ENCODE measurements at places on chromosomes 13 and 19.

GRCh38 chr13:22883262-22883840 lies 297.4 kb upstream of the SGCG start:
- DNase-seq, result no peak

GRCh38 chr19:43784981-43785808 lies 4.4 kb upstream of the KCNN4 start:
- peak; percentile 79 for DNase-seq

DNA sequence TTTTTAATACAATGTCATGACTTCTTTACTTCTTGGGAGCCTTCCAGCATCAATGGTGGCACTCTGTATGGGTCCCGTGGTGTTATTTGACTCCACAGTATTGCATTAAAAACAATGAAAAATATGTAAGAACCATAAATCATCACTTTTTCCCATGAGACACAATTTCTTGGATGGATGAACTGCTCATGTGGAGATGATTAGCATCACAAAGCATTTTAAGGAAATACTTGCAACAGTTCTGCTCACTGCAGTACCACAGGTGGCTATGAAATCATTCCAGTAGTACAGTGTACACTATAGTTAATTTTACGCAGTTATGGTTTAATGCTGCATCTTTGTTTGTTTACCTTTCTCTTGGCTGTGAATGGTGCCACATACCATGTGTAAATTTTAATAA lies 37.2 kb upstream of the C1QTNF9B start:
- DNase-seq, result no peak

GRCh38 chr19:49855676-49856573 lies 5.0 kb downstream of the PTOV1 start:
- DNase-seq, result peak; percentile 33

GRCh38 chr13:51212758-51213157 lies 9.4 kb upstream of the FAM124A start:
- no peak for DNase-seq

DNA sequence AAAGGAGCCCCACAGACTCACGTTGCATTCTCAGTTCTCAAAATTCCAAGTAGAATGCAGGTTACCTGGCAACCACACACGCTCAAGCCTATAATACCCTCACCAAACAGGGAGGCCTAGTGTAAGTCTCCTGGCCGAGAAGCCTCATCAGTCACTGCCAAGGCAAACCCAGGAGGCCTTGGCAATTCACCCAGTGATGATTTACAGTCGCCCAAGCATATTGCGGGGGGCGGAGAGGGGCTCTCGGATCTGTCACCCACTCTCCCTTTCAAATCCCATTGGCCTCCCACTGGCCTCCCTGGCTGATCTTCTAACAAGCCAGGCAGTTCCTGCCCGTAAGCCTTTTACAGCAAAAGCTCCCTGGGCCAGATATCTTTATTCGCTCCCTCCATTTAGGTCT lies 1.1 kb downstream of the AKAP8L start:
- no peak for DNase-seq

DNA sequence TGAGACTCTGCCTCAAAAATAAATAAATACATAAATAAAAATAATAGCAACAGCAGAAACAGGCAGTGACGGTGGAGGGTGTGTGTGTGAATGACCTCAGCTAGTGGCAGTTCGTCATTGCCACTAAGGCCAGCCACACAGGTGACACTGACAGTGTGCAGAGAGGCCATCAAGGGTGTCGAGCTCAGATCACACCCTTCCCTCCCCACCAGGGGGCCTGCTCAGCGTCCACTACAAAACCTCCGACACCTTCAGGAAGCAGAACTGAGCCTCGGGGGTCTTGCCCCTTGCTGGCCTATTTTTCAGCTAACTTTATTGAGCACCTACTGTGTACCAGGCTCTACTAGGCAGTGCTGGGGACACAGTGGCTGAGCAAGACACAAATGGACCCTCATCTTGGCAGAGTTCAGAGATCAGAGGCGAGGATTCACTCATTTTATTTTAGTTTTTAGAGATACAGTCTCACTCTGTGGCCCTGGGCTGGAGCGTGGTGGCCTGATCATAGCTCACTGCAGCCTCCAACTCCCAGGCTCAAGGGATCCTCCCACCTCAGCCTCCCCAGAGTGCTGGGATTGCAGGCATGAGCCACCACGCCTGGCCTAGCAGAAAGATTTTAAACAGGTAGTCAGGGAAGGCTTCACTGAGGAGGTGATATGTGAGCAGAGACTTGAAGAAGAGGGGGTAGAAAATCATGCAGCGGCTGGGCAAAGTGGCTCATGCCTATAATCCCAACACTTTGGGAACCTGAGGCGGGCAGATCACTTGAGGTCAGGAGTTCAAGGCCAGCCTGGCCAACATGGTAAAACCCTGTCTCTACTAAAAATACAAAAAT lies 30.3 kb upstream of the SEMA6B start:
- DNase-seq, result peak; percentile 73

DNA sequence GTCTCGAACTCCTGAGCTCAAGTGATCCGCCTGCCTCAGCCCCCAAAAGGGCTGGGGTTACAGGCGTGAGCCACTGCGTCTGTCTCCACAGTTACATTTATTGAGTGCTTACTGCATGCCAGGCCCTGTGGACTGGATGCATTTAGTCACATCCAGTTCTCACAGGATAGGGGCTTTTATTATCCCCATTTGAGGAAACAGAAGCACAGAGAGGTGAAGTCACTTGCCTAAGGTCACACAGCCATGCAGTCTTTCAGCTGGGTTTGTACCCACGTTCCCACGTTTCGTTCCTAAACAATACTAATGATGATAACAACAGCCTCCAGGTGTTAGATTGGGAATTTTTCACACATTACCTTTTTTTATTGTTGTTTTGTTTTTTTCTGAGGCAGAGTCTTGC lies 9.1 kb upstream of the EBI3 start:
- no peak for DNase-seq

DNA sequence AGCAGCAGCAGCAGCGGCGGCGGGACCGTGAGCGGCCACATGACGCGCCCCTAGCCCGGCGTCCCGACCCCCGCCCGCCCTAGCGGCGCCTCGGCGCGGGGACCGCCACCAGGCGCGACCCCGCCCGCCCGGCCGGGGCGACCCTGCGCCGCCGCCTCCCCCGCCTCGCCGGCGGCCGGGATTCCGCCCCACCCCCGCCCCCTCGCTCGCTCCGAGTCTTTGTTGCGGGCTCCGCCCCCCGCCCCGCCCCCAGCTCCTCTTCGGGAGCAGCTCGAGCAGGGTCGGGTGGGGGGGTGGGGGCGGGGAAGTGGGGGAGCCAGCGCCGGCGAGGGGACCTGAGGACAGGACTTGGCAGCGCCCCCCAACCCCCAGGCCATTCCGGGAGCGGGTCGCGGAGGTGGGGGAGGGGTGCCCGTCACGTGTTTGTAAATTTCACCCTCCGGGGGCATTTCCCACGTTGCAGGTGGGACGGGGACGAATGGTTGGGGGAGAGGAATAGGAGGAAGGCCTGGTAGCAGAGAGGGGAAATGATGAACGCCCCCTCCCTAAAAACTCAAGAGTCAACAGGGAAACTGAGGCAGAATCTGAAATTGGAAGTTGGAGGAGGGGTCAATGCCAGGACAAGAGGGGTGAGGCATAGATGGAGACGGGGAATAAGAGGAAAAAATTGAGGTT lies at the start of gene OLFM2:
OLFM2 (minus strand) TSS at position 190 of the 675 bp plus-strand sequence; CDS start at position 41, 149 bp downstream.
- DNase-seq, result peak; percentile 79

DNA sequence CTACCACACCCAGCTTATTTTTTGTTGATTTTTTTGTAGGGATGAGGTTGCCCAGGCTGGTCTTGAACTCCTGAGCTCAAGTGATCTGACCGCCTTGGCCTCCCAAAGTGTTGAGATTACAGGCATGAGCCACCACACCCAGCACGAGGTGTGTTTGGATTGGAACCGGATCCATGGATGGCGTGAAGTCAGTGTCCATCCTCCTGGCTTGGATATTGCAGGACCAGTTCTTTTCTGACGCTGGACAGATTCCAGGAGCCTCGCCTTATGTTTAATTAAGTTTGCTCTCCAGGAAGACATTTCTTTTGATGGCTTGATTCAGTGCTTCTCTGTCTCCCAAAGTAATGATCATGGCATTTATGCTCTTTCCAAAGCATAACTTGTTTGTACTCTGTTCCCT lies 14.4 kb upstream of the RFXAP start:
- no peak for DNase-seq

- DNase-seq, result peak; percentile 61
These were observed 361.8 kb downstream of the ZNF536 start for GRCh38 chr19:30733826-30734550.

GRCh38 chr19:55146078-55146704 lies 2.8 kb downstream of the TNNT1 start:
- DNase-seq, result peak; percentile 85

GRCh38 chr13:49326222-49326917 lies 78.6 kb downstream of the CDADC1 start:
- no peak for DNase-seq

DNA sequence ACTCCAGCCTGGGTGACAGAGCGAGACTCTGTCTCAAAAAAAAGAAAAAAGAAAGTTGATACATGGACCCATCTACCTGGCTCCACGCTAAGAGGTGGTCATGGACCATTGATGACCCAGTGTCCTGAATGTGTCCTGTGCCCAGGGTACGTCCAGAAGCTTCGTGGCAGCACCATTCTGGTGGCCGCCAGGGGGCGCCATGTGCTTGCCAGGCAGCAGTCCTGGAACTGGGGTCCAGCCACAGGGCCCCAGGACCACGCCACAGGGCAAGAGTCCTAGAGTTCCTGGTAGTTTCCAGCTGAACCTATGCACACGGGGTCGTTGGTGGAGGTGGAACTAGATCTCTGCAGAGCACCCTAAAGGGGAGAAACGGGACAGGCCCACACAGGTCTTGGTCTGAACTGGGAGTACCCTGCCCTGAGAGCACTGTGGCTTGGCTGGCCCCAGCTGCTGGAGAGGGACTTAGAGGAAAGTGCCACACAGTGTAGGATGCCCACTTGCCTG lies 19.9 kb upstream of the FBXO27 start:
- peak; percentile 77 for DNase-seq

DNA sequence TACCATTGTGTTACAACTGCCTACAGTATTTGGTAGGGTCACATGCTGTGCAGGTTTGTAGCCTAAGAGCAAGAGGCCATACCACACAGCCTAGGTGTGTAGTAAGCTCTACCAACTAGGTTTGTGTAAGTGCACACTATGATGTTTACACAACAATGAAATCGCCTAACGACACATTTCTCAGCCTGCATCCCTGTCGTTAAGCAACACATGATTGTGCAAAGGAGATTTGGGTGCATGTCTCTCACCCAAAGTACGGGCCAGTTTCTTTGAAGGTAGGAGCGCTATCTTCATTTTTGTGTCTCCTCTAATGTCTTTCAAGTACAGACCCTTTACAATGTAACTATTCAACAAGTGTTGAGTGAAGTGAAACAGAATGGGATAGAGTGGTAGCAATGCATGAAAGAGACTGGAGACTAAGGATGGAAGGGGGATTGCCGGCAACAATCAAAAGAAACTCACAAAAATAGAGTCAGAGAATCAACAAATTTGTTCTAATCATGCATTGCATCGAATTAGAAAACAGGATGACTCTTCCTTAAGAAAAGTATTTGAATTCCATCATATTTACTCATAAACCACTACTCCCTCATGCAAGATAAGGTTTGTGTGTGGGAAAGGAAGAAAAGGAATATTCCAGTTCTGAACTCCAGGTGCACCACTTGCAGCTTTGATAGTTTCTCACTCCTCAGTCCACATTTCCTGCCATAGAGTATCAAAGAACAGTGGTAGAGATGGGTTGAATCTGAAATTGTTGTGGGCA lies 60.2 kb upstream of the TNFRSF19 start:
- DNase-seq, result no peak

DNA sequence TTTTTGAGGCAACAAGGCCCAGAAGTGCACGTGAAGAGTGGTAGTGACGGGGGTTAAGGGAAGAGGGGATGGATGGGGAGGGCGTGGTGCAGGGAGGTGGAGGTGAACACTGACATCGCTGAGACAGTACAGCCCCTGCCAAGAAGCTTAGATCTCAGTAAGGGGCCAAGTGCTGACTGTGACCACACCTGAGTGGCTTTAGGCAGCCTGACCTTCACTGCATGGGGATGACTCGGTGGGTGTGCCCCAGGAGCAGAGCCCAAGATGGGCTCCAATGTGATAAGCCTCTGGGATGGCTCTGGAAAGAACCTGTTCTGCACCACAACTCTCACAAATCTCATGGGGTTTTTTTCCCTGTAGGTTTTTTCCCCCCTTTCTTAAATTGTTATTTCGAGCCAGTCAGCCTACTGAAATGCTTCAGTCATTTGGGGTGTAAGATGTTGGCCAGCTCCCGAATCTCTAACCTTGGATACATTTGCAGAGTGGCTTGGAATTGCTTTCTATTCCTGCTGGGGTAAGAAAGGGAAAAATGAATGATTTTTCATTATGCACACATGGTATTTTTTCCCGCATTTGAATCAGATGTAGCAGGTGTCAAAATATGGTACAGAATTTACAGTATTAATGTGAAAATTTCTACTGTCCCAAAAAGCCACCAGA lies 165.0 kb downstream of the TM9SF2 start:
- DNase-seq, result no peak

DNA sequence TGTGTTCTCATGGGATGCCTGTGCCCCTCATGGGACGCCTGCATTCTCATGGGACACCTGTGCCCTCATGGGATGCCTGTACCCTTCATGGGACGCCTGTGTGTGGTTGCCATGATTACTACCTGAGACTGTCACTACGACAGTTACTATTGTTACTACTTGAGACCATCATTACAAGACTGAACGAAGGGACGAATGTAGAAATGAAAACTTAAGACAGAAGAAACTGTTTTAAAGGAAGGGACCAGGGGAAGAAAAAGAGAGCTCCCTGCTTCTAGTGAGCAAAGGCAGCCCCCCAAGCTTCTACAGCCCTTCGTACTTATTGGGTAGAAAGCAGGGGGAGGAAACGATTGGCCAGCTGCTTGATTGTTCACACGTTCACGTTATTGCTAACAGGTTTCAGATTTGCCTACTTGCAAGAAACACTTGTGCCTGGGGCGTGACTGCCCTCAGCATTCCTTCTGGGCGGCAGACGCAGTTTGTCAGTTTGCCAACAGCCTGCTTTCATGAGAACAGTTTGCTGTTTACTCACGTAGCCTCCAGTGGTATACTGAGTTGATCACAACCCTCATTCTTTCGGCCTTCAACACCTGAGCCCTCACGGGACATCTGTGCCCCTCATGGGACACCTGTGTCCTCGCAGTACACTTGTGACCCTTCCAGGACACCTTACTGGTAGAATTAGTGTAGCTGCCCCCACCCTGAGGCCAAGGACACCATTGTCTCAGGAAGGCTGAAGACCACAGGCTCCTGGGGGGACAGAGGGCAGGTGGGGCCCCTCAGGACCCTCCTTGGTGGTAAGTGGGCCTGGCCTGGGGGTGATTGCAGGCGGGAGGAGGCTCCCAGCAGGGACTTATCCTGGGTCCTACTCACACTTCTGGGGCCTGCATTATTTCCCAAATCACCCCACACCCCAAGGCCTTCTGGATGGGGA lies 2.5 kb upstream of the S1PR4 start:
- DNase-seq, result no peak

- DNase-seq, result no peak
These were observed 897 bp downstream of the C19orf33 start for GRCh38 chr19:38304866-38305429.

DNA sequence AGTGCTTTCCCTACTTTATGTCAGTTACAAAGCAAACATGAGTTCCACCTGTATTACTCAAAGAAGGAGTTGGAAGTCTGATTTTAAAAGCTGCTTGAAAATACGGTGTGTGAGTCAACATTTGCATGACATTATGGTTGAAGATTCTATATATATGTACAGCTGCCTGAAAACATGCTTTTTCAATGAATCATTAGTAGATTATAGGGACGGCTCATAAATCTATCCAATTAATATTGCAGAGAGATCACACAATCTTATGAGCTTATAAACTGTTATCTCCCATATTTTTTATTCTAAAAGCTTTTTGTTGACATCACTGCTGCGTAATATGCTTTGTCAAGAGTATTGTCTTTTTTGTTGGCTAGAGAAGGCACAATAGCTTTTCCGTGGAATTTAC lies 873.8 kb downstream of the SLITRK6 start:
- DNase-seq, result no peak

GRCh38 chr13:67519356-67519755 lies 289.2 kb upstream of the PCDH9 start:
- DNase-seq, result no peak
